ENCODE measurements at places on chromosomes 4 and X. TPM values are rescaled to one million over a fixed set of nuclear protein-coding genes. Genes with fewer than 3 reads are reported as not detected.

- no peak overlapping the region for H3K4me3 ChIP-seq
- H3K27me3 ChIP-seq = no peaks in the 10 kb centered on the region
- H3K4me1 ChIP-seq = no peaks in the 10 kb centered on the region
- H3K36me3 ChIP-seq = no peaks in the 10 kb centered on the region
- DNase-seq = no peak
- H3K27ac ChIP-seq = no peak overlapping the region
Observed at GRCh38 chr4:31351695-31352094, 631.5 kb downstream of the PCDH7 start.

- DNase-seq = no peak
- H3K4me1 ChIP-seq = no peaks in the 10 kb centered on the region
- H3K27ac ChIP-seq = no peak overlapping the region
- no peak overlapping the region for H3K4me3 ChIP-seq
- no peaks in the 10 kb centered on the region for H3K27me3 ChIP-seq
Observed at GRCh38 chr4:15240764-15241163, 187.1 kb upstream of the C1QTNF7 start.

DNA sequence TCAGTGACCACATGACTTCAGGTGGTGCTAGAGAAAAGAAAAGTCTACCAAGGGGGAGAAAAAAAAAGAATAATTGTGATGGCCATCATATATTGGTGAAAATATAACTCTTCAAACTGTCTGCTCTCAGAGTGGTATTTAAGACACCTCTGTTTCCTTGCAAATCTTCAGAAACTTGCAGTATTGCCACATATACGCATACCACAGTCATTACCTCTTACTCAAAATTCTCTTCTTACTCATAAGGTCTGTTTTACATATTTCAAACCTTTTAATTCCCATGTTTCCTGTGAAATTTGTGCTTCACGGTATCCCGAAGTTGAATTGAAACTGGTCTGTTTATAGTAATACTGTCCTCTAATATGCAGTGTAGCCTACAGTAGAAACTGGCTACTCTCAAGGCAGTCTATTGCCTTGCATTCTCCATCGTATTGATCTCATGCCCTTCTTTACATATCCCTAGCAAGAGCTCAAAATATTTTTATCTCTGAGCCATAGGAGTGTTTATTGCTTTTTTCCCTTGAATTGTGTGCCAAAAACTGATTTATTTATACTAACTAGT, 34.7 kb upstream of the LHFPL1 start:
- no peaks in the 10 kb centered on the region for H3K27me3 ChIP-seq
- no peak for DNase-seq

The EREG gene
- total RNA-seq = not detected

DNA sequence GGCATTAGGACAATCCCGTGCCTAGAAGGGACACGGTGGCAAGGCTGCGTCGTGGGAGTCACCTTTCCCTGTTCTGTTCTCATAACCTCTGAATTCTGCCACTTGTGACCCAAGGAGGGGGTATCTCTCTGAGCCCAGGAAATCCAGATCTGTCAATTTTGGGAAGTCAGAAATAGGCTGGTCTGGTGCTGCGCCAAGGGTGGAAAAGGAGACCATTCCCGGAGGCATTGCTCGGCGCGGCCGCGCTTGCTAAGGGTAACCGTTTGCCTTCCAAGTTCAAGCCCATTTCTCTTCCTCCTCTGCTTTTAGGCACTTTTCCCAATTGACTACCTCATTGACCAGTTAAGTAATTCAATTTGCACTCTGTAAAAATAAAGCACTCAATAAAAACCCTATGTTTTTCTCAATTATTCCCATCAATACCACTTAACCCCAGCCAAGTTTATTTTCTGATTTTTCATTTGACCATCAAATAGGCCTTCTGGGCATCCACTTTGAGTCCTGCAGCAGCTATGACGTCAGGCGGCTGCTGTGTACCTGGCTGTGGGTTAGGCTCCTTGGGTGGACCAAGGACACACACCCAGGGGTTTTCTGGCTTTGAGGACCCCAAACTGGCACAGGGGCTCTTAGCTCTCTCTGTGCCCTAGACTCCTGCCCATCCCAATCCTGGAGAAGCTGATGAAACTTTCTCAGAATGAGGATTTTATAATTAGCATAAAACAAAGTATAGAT, 12.5 kb downstream of the SORCS2 start:
- H3K27ac ChIP-seq = no peak overlapping the region
- H3K4me1 ChIP-seq = peaks cover 13% of the 10 kb centered on the region
- no peaks in the 10 kb centered on the region for H3K27me3 ChIP-seq

- peaks cover 5% of the 10 kb centered on the region for H3K27me3 ChIP-seq
- H3K27ac ChIP-seq = no peak overlapping the region
- peak; percentile 56 for DNase-seq
- no peaks in the 10 kb centered on the region for H3K36me3 ChIP-seq
Observed at GRCh38 chr4:1410491-1411325, 4.5 kb upstream of the NKX1-1 start.

DNA sequence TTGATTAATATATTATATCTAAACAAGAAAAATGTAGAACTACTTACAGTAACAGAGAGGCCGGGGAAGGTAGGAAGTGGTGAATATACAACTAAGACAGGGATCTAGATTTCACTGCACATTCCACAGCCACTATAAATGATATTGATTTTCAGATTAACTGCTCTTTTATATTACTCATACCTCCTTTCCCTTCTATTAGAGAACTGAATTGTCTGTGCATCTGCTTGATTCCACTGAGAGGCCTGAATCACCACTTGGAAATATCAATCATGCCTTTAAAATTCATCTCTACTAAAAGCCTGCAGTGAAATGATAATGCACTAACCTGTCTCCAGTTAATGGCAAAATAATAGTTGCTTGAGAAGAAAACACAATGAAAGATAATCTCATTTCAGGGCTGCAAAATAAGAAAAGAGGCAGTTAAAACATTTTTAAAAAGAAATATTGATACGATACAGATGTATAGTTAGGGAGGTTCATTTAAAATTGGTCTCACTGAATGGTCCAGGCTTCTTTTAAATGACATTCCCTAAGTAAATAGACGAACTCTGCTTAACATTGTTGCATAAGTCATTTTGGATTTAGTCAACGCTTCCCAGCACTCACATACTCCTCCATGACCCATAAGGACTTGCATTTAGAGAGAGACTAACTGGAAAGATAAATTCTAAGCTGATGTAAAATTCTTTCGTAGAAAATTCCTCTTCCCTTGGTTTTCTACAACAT, 3.8 kb downstream of the ANTXR2 start:
- peaks cover 17% of the 10 kb centered on the region for H3K4me1 ChIP-seq
- H3K27me3 ChIP-seq = no peaks in the 10 kb centered on the region
- H3K4me3 ChIP-seq = no peak overlapping the region
- H3K27ac ChIP-seq = peak overlapping the region; percentile 31
- no peak for DNase-seq

The ADAM29 gene
- total RNA-seq = not detected

The DOK7 gene
- 0.73 TPM for total RNA-seq

The ENPP6 gene
- not detected for total RNA-seq

GRCh38 chrX:151796576-151796975, 62.0 kb downstream of the CNGA2 start:
- no peaks in the 10 kb centered on the region for H3K27me3 ChIP-seq
- H3K27ac ChIP-seq = no peak overlapping the region
- H3K4me3 ChIP-seq = no peak overlapping the region
- no peaks in the 10 kb centered on the region for H3K4me1 ChIP-seq
- DNase-seq = no peak
- H3K36me3 ChIP-seq = no peaks in the 10 kb centered on the region

The CENPE gene
- 1.7 TPM for total RNA-seq

- H3K4me1 ChIP-seq = no peaks in the 10 kb centered on the region
- H3K27ac ChIP-seq = no peak overlapping the region
- no peaks in the 10 kb centered on the region for H3K36me3 ChIP-seq
- no peaks in the 10 kb centered on the region for H3K27me3 ChIP-seq
- H3K4me3 ChIP-seq = no peak overlapping the region
Observed at GRCh38 chr4:114479595-114479994, 119.0 kb upstream of the UGT8 start.

DNA sequence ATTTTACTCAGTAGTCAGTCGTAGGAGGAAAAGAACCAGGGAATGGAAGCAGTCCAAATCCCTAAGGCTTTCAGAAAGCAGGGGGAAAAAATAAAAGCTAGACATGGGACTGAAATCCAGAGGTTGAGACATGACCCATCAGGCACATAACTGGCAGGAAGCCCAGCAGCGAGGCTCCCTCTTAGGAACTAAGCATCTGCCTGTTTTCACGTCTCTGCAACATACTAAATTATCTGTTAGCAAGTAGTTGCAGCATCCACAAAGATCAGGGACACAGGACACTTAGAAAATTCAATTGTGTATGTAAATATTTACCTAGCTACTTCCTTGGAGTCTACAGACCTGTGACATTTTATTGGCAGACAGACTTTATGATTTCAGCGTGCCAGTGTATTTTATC, 118.0 kb upstream of the EDNRA start:
- no peak overlapping the region for H3K4me3 ChIP-seq
- no peak overlapping the region for H3K27ac ChIP-seq
- no peak for DNase-seq

The MAGEA1 gene
- total RNA-seq = not detected

GRCh38 chr4:4333265-4333706, 43.2 kb downstream of the ZBTB49 start:
- DNase-seq = no peak
- no peaks in the 10 kb centered on the region for H3K4me1 ChIP-seq
- H3K27ac ChIP-seq = no peak overlapping the region
- no peak overlapping the region for H3K4me3 ChIP-seq

- H3K27ac ChIP-seq = no peak overlapping the region
- DNase-seq = no peak
- H3K36me3 ChIP-seq = no peaks in the 10 kb centered on the region
- H3K4me3 ChIP-seq = no peak overlapping the region
- no peaks in the 10 kb centered on the region for H3K27me3 ChIP-seq
- no peaks in the 10 kb centered on the region for H3K4me1 ChIP-seq
Observed at GRCh38 chr4:178836865-178837264, 1394.6 kb upstream of the AGA start.

GRCh38 chrX:113522814-113523213, 682.2 kb upstream of the AMOT start:
- no peak overlapping the region for H3K4me3 ChIP-seq
- H3K4me1 ChIP-seq = no peaks in the 10 kb centered on the region
- no peak for DNase-seq

DNA sequence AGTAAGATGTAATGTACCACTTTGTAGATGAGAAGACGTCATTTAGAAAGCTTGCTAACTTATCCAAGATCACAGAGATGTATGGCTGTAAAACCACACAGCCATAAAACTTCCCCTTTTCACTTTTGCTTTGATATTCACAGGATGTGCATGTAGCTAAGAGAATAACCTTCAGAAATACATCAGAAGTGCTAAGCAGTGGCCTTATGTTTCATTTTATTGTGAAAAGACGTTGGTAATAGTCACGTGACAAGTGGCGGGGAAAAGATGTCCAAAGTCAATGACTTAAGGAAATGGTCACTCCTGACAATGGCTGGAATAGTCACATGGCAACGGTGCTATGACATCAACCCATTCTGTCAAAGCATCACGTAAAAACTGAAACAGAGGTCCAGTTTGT, 12.9 kb upstream of the WDR17 start:
- H3K4me1 ChIP-seq = no peaks in the 10 kb centered on the region
- DNase-seq = no peak
- H3K27me3 ChIP-seq = no peaks in the 10 kb centered on the region
- H3K27ac ChIP-seq = no peak overlapping the region

DNA sequence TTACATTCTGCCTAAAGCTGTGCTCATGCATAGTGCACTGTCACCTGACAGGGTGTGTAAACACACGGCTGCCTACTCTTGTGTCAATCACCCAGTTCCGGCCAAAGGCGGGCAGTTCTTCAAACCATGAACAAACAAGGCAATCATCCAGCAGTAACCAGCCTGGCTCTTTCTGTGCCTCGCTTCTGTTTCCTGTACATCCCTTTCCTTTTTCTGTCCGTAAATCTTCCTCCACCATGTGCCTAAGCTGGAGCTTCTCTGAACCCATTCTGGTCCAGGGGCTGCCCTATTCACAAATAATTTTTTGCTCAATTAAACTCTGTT, 60.8 kb upstream of the CBR4 start:
- DNase-seq = peak; percentile 86
- no peaks in the 10 kb centered on the region for H3K4me1 ChIP-seq
- no peaks in the 10 kb centered on the region for H3K27me3 ChIP-seq
- no peaks in the 10 kb centered on the region for H3K36me3 ChIP-seq

Data from right lobe of liver (tissue), 6 donors.